ENCODE measurements at places on chromosomes 16 and 17. TPM values are rescaled to one million over a fixed set of nuclear protein-coding genes. Genes with fewer than 3 reads are reported as not detected.

DNA sequence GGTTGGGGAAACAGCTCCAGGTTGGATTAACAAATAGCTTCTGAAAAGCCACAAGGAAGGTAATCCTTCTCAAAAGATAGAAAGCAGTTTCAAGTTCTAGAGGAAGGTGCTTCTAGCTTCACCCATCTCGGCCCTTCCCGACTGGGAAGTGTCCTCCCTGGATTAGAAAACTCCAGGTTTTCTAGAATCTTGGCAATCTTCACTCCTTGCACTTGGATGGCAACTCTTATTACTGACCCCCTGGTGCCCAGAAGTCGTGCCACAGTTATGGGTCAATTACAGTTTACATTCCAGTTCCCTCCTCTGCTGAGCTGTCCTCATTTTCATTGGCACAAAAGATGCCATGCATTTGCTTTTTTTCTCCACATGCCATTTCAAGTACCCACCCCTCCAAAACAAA, 65.6 kb downstream of the SMG6 start:
- DNase-seq: no peak

GRCh38 chr16:27177031-27177774, 26.1 kb upstream of the KDM8 start:
- no peak for DNase-seq

DNA sequence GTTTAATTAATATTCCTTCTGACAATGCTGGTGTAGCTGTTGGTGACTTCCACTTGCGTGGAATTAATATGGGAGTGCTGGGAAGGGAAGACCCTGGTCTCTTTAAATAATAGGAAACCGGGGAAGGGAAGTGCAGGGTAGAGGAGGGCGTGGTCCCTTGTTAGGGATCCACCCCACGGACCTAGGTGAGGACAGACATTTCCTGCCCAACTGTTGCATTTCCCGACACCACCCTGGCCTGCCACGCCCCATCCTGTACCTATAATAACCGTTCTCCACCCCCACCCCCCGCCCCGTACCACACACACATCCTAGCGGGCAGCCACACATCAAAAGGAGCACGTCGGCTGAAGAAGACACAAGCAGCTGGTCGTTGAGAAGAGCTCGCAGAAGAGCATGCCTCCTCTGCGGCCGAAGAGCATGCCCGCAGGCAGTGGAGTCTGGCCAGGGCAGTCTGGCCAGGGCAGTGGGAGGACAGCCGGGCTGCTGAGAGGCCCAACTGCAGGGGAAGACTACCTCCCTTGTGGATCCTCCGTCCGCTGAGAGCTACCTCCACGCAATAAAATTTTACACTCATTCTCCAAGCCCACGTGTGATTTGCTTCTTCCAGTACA, 36.8 kb upstream of the MMD start:
- no peak for DNase-seq

Gene SPATA22
- 0.53 TPM for polyA plus RNA-seq

DNA sequence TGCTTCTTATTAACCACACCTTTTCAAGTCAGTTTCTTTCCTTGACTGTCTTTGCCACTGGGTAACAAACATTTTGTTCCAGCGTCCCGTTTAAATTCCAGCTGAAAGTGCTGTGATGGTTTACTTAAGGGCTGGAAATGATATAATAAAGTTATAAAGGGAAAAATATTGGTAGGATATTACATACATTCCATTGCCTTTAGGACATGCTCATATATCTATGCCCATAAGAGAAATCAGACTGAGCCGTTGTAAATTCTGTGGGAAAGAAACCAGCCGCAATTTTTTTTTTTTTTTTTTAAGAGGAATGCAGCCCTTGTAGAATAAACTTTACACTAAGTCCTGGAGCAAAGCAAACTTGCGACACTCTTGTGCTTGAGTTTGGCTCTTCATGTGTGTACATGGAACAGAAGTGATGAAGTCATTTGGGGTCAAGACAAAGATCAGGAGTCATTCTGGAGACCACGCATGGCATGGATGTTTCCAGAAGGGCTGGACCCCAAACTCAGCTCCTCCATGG, 210.9 kb downstream of the XYLT1 start:
- no peak for DNase-seq

DNA sequence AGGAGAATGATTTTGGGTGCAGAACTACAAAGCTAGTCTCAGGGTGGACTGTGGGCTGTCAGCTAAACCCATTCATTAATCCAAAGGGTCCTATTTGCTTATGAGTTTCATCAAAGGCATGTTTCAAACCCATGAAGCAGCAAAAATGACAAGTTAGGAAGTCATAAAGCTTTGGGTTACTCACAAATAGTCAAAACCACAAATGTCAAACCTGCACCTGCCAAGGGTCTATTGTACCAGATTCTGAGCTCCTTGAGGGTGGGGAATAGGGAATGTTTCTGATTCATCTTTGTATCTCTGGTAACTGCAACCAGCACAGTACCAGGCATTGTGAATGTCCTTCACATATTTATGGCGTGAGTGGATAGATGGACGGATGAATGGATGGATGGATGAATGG, 317.7 kb downstream of the MAF start:
- no peak for DNase-seq

Data from left renal pelvis (tissue), 4 donors.